ENCODE measurements at places on chromosomes 2 and 18. TPM values are rescaled to one million over a fixed set of nuclear protein-coding genes. Genes with fewer than 3 reads are reported as not detected.

Gene VRK2
- 10.7 TPM for total RNA-seq

Gene AFF3
- 2.1 TPM for total RNA-seq

DNA sequence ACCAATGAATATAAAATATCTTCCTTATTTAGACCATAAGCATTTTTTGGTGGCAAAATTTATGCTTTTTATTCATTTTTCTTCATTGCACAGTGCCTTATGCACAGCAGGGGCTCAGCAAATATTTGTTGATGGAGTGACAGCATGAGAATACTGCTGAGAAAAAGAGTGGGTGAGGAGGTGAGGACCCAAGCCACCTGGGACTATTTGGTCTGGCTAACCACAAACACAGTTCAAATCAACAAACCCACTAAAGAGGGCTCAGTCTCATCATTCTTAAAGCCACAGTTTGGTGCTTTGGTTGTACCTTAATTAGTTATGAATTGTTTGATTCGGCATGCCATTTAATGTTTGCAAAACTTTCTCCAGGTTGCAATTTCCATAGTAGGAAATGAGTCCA, 183.5 kb upstream of the ZNF521 start:
- DNase-seq, result no peak

Gene GALNT13
- total RNA-seq, result 1.9 TPM

All from lower leg skin (tissue), 4 donors.